ENCODE measurements at places on chromosomes 1 and 21.

DNA sequence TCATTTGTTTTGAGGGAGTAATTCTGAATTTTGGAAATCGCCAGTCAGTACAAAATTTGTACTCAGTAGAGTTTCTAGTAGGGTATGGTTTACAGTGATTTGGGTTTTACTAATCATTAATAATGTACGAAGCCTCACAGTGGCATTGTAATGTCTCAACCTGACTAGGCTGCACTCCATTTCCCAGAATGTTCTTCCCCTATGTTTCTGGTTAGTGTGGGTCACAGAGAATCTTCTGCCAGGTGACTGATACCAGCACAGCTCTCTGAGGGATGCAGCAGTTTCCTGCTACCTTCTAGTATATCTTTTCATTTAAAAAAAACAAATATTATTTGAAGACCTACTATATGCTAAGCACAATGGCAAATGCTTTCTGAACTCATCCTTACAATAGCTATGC lies 112.9 kb downstream of the PTPN14 start:
- no peak for DNase-seq

DNA sequence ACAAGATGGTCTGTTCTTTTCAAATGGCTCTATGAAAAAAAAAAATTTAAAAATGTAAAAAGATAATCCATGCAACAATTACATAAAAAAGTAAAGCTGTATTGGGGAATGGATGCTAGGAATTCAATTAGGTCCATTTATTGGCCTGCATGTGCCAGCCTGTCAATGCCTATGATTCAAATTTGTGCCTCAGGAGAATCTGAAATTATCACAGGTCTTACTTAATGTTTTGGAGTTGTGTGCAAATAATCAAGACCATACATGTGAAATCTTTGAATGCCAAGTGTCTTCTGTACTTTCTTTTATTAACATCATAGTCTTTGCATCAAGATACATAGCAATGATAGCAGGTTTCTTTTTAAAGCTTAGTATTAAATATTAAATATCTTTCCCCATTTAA lies 13.5 kb upstream of the KLHL12 start:
- no peak for DNase-seq

- DNase-seq, result no peak
Measured at GRCh38 chr1:6273380-6273891, 12.5 kb upstream of the GPR153 start.

DNA sequence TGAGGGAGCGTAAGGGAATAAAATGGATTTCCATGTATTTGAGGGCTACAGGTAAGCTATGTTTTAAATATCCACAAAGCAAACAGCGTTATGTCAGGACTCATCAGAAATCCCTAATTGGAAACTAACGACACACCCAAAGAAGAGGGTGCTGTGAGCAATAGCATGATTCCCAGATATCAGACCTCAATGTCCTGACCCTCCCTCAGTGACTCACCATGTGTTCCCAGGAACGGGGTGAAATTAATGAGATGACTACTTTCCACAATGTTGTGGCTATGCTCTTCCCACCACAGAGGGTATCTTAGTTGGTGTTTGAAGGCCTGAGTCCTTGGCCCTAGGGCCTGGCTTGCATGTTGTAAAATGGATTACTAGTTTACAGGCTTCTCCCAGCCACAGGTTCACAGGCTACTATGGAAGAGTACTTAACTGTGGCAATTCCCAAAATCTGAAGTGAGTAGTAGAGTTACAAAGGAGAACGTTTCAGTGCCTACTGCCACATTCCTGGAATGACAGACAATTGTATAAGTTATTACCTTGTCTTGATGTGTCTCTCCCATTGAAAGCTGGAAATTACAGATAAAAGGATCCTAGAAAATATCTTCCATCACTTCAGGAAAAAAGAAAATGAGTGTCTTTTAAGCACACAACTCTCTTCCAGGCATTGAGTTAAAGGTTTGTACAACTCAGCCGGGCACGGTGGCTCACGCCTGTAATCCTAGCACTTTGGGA lies 1.7 kb upstream of the KRTAP11-1 start:
- no peak for DNase-seq

GRCh38 chr1:210796421-210796820 lies 337.5 kb downstream of the KCNH1 start:
- peak; percentile 54 for DNase-seq

DNA sequence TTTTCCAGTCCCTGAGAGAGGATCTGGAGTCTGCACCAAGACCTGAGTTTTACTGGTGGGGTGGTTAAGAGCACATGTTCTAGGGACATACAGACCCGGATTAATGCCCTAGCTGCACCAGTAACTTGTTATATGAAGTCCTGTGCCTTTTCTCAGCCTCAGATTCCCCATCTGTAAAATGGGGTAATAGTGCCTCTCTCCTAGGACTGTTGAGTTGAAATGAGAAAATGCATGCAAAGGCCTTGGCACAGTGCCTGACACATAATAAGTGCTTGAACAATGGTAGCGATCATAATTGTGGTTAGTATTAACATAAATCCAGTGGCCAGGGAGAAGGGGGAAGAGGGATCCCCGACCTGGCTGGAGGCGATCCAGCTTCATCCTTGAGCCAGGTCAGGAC lies 12.3 kb downstream of the AHDC1 start:
- DNase-seq, result no peak

Data from NCI-H524 (cell line).